AG09319 (cell line): ENCODE measurements at places on chromosomes 13 and 19.

GRCh38 chr13:52830946-52831345 lies 17.5 kb downstream of the PCDH8 start:
- DNase-seq: no peak

DNA sequence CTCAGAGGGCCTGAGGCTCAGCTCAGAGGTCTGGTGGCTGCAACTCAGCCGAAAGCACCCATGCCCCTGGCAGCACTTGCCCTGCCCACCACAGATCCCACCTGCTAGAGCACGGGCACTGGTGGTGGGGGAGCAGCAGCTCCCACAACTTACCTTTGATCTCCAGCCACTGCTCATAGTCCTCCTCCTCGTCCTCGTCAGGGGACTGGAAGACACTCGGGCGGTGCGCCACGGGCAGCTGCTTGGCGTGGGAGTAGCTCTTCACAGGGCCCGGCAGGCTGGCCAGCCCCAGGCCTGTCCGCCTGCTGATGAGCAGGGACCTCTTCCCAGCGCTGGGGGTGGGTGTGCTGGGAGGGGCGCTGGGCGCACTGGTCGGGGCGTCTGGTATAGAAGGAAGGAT lies 14.6 kb downstream of the SUGP1 start:
- no peak for DNase-seq

DNA sequence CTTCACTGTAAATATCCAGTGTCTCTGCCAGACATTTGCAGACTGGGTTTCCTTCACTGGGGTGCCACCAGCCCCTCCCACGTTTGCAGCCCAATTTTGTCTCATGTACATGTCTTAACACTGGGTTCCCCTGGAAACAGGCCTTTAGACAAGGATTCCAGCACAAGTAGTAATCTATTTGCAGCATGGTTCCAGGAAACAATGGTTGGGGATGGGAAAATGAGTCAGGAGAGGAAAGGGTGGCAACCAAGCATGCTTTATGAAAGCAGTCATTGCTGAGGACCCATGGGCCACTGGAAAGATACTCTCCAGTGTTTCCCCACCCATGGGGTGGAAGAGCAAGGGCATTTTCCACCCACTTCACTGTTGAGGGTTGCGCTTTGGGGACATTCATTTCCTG lies 53.6 kb upstream of the FARP1 start:
- no peak for DNase-seq

DNA sequence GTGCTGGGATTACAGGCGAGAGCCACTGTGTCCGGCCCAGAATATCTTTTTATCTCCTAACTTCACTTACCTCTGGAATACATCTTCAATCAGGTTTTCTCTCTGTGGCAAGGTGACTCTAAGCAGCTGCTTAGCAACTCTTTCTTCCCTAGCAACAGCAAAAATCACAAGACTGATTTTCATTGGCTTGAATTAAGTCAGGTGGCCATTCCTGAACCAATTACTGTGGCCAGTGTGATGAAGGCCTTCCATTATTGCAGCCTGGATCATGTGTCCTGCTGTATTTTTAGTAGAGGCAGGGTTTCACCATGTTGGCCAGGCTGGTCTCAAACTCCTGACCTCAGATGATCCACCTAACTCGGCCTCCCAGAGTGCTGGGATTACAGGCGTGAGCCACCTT lies 9.0 kb upstream of the LTBP4 start:
- DNase-seq: no peak

GRCh38 chr13:111597618-111598017 lies 277.2 kb downstream of the TEX29 start:
- DNase-seq: no peak

GRCh38 chr13:34340534-34340933 lies 522.6 kb downstream of the RFC3 start:
- no peak for DNase-seq

DNA sequence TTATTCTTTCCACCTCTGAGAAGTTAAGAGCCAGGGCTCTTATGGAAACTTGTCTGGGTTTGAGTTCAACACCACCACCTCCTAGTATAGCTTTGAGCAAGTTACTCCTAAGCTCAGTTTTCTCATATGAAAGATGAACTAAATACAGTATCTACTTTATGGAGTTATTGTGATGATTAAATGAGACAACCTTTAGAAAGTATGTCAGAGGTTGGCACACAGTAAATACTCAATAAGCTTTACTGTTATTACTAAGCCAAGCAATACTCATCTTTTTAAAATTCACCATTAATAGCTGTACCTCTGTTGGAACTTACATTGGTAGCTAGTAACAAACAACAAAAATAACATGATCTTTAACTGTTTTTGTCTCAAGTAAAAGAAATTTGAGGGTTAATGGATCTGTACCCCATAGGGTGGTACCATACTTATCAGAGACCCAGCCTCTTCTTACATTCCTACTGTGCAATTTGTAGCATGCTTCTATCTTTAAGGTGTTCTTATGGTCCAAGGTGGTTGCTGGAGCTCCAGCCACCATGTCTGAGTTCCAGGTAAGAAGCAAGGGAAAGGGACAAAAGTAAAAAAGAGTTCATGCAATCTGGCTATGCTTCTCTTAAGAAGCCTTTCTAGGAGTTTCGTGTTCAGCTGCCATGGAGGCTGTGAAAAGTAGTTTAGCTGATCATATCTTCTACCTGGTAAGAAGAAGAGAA lies 24.1 kb upstream of the NDFIP2 start:
- no peak for DNase-seq

- DNase-seq: no peak
Observed at GRCh38 chr13:24745861-24746617, 17.9 kb upstream of the RNF17 start.

GRCh38 chr13:89688918-89689317 lies 1658.6 kb upstream of the MIR17HG start:
- no peak for DNase-seq

DNA sequence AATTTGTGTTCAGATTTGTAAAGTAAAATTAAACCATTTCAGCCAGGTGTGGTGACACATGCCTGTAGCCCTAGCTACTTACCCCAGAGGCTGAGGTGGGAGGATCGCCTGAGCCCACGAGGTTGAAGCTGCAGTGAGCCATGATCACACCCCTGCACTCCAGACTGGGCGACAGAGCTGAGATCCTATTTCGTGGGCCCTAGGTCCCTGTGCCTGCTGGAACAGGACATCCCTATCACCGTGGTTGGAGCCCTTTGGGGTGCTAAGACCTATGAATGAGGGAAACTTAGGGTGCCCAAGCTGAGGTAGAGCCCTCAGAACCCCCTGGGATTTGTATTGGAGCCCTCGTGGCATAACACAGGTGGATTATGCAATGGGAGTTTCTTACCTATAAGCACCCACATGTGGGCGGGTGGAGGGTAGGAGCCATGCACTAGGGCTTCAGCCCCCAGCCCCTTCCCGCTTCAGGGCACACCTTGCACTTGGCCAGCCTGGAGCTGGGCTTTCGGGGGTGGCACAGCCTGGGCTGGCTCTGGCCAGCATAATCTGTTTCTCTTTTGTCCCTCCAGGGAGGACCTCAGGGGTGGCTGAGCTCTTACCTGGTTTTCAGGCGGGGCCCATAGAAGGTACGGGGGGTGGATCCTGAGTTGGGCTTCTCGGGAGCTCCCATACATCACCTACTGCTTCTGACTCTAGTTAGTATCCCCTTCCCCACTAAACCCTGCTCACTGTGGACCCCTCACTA lies 7.2 kb upstream of the USF2 start:
- DNase-seq: no peak

GRCh38 chr19:54356444-54357056 lies 8.2 kb downstream of the LAIR1 start:
- no peak for DNase-seq

DNA sequence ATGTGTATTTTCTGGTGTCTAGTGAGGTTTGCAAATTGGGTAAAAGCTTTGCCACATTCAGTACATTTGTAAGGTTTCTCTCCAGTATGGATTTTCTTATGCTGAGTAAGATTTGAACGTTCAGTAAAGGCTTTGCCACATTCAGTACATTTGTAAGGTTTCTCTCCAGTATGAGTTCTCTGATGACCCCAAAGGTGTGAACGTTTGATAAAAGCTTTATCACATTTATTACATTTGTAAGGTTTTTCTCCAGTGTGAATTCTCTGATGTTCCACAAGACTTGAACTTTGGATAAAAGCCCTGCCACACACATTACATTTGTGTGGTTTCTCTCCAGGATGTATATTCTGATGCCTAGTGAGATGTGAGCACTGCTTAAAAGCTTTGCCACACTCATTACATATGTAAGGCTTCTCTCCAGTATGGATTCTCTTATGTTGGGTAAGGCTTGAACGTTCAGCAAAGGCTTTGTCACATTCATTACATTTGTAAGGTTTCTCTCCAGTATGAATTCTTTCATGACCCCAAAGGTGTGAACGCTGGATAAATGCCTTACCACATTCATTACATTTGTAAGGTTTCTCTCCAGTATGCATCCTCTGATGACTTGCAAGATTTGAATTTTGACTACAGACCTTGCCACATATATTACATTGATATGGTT lies 17.4 kb downstream of the ZNF677 start:
- DNase-seq: no peak

DNA sequence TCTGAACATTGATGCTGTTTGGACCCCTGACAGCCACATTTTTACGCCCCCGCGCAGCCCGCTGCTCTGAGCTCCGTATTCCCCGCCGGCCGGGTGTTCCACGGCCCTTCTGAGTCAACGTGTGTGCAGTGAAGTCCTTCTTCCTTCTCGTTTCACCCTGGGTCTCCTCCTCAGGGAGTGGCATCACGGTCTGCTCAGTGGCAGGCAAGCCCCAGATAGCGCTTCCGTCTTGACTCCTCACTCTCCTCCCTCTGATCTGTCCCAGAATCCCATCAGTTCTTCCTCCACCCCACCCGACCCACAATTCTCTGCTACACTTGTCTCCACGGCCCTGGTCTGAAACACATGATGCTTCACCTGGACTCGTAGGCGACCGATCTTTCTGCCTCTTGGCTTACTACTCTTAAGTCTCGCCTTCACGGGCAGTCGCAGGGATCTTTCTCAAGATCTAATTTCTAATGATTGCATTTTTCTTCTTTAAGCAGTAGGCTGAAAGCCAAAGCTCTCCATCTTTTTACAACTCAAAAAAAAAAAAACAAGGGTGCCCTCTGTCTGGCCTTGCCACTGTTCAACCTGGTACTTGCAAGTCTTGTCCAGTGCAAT lies 33.9 kb downstream of the CCNE1 start:
- DNase-seq: no peak

DNA sequence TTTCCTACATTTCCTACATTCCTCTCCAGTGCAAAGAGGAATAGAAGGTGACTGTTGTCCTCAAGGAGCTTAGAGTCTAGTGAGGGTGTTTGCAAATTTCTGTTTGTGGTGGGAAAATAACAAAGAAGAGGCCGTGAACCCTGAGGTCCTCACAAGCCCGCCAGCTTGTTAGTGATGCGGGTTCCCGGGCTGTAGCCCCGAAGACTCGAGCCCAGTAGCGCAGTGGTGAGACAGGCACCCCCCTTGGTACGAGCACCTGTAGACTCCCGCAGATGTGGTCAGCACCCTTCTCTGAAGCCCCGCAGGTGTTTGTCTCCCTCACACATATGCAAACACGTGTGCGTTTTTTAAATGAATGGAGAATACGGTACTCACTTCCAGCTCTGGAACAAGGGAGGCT lies 26.5 kb upstream of the SPACA7 start:
- no peak for DNase-seq

- DNase-seq: no peak
Observed at GRCh38 chr13:48446464-48446863, 33.6 kb upstream of the LPAR6 start.

GRCh38 chr19:35140207-35140961 lies 1.8 kb downstream of the FXYD1 start:
- no peak for DNase-seq

DNA sequence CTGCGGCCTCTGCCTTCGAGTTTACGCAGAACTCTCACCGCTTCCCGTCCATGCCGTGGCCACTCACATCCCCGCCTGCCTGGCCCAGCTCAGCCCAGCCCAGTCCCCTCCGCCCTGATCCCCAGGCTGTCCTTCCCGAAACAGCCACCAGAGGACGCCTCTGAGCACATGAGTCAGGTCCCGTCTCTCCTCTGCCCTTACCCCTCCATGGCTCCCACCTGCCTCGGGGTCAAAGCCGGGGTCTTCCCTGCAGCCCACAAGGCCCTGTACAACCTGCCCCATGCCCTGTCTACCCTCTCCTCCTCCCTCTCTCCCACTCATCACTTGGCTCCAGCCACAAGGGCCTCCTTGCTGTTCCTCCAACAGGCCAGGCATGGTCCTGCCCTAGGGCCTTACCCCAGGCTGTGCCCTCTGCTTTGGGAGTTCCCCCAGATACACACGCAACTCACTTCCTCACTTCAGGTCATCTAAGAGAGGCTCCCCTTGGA lies 8.1 kb upstream of the SEMA6B start:
- no peak for DNase-seq

GRCh38 chr19:8146877-8147581 lies 2.4 kb downstream of the FBN3 start:
- no peak for DNase-seq

DNA sequence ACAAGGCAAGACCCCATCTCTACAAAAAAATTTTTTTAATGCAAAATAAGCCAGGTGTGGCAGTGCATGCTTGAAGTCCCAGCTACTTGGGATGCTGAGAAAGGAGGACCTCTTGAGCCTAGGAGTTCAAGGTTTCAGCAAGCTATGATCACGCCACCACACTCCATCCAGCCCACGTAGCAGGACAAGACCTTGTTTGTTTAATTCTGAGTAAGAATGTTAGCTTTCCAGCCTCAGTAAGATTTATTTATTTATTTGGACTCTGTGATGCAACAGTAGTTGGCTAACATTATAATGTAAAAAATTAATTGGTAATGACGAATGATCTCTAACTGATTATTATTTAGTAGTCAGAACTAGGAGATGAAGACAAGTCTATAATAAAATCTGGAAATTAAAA lies 23.3 kb downstream of the N4BP2L2 start:
- no peak for DNase-seq

DNA sequence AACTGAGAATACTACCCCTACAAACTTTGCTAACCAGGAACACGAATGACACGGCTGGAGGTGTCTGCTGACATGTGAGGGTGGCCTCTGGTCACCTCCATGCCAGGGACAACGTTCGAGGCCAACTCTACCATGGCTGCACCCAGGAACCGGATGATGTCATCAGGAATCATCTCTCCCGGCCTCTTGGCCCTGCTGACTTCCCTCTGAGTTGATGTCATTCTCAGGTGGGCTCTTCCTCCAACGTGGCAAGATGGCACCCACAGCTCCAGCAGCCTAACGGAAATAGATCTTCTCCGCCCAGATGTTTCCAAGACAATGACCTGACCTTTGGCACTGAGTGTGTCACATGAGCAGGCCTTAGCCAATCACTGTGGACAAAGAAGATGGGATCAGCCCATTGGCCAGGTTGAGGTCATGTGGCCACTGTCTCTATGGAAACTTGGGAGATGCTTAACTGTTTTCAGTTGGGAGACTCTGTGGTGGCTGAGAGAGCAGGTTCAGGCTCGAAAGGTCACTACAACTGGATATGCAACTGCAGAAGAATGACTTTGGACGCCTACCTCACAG lies 15.0 kb downstream of the MBD3L2B start:
- no peak for DNase-seq

DNA sequence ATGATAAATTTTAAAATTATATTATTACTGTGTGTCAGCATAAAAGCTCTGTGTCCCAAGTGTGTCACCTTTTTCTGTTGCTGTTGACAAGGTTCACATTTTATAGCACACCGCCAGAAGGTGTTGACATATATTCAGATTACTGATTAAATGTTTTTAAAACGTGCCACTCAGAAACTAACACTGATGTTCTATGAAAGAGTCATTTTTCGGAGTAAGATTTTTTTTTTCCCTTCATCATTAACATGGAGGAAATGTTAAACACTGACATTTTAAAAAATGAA lies 197.5 kb downstream of the TM9SF2 start:
- no peak for DNase-seq

GRCh38 chr13:112931028-112931934 lies 37.7 kb upstream of the MCF2L start:
- DNase-seq: peak; percentile 40

GRCh38 chr19:30908262-30908771 lies 440.9 kb downstream of the TSHZ3 start:
- DNase-seq: no peak
